Stimulated activated CD4-positive, alpha-beta T cell treated with anti-CD3 and anti-CD28 coated beads, Interleukin-4, amount 100 ng/mL, for 4 hours (primary cell): ENCODE measurements at places on chromosomes 12 and 14.

GRCh38 chr14:99554184-99554583, 49.8 kb downstream of the CCDC85C start:
- DNase-seq, result no peak

DNA sequence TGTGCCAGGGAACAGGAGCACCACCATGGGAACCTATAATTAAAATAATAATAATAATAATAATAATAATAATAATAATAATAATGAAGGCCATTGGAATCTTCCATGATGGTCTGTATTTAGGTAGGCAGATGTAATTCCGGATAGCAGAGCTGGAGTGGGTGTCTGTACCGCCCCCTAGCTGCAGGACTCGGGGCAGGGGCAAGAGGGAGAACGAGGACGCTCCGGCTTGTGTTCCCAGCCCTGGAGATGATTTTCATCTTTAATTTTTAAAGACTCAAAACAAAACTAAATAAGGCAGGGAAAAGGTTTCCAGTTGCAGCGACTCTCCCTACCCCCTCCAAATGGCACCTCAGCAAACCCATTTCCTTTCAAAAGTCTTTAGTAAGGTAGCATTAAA, 501.1 kb downstream of the VRK1 start:
- no peak for DNase-seq

DNA sequence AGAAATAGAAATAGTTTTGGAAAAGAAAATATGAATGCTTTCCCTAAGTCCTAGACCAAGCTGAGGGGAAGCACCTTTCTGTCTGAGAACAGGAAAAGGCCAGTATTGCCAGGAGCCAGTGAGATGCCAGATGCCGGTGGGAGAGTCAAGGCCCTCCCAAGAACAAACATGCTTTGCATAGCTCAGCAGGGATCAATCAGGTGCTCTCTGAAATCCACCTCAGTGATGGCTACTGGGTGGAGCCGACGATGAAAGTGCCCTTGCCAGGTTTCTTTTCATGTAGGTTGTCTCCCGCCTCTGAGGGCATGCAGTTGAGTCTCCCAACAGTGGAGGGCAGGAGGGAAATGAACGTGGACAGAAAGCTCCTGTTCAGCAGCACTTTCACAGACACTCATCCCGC, 28.3 kb downstream of the DEGS2 start:
- no peak for DNase-seq

GRCh38 chr12:5268424-5269210, 163.3 kb upstream of the NTF3 start:
- DNase-seq, result no peak

- no peak for DNase-seq
Observed at GRCh38 chr14:42862114-42862513, 1255.4 kb downstream of the LRFN5 start.

- no peak for DNase-seq
Observed at GRCh38 chr14:23922545-23922944, 31.0 kb upstream of the DHRS4 start.

DNA sequence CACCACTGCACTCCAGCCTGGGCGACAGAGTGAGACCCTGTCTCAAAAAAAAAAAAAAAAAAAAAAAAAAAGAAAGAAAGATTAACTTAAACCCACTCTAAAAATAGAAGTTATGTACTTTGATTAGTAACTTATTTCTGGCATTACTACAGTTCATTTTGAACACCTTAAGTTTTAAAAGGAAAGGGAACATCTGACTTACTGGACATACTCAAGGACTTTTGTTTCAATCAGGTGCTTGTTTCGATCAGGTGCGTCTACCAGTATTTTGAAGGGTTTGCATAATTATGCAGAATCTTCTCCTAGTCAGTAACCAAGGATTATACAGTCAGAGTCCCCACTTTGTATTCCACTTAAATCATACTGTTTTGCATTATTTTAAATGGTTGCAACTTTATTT, 105.6 kb downstream of the DERA start:
- no peak for DNase-seq

DNA sequence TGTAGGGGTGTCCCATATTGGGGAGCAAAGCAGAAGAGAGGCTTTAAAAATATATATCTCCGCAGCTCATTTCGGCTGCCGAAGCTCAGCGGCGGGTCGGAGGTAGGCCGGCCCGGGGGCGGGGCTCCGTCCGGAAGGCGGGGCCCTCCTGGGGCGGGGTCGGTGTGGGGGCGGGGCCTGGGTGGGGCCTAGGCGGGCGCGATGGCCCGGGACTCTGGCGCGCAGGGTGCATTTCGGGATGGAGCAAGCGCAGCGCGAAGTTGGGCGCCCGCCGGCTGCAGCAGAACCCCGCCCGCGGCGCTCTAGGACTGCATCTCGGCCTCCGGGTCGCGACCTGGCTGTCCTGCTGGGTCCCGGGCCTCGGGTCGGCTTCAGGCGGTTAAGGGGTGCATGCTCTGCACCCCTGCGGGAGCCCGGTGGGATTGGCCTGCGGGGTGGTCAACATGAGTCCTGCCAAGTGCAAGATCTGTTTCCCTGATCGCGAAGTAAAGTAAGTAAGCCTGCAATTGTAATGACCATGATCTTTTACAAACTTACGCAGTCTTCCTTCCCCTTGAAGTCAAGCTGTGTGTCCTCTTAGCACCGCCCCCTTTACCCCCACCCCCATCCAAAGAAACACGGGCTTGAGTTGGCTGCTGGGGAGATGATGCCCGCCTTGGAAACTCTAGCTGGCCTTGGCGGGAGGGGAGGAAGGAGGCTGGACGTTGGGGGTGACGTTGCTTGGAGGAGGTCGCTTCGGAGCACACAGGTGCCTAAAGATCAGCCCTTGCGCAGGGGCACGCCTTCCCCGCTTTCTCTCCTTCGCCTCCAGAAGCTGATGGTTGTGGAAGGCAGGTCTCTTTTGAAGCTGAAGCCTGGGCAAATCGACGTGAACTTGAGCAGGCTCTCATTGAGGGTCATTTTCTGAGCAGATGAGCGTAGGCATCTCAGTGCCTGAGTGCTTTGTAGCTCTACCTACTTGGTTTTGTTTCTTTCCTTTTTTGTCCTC, 38.4 kb downstream of the ACACB start:
- peak; percentile 81 for DNase-seq

DNA sequence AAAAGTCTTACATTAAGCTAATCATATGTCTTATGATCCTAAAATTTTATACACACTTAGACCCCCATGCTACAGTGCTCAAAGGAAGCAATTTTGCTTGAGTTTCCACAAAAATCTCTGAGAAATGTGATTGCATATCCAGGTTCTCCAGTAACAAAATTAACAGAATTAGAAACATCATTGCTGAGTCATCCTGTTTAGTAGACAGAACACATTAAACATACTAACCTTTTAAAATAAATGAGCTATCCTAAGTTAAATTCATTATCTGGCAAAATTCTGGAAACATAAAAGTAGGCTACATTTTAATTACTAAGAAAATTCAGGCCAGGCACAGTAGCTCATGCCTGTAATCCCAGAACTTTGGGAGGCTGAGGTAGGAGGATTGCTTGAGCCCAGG, 94.7 kb downstream of the DENND5B start:
- DNase-seq, result no peak

DNA sequence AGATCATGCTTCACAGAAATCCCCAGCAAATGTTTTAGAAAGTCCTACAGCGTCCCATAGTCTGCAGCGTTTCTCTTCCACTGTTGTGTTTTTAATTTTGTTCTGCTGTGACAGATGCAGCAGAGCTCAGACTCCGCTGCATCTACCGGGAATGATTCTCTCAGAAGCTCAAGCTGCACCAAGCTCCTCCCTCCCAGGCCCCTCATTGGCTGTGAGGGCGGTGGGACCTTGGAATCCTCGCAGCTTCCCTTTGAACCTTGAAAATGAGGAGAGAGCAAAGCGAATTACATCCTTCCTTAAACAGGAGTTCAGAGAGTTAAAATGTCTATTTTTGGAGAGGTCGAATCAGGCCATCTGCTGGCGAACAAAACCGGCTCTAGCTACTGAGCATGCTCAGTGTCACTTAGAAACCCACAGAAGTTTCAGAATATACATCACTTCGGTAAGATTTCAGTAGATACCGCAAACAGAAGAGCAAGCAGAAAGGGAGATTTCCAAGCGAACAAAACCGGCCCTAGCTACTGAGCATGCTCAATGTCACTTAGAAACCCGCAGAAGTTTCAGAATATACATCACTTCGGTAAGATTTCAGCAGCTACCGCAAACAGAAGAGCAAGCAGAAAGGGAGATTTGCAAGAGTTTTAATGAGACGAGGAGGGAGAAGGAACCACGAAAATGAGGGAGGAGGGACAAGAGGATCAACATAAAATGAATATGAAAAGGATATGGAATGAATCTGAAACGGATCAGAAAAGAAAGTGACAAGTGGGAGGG, at the start of gene ABCD2:
ABCD2 (minus strand) TSS at position 144 of the 774 bp plus-strand sequence. CDS start 188 bp downstream, outside the sequence.
- peak; percentile 40 for DNase-seq

GRCh38 chr12:76504606-76505005, 55.0 kb downstream of the OSBPL8 start:
- no peak for DNase-seq

GRCh38 chr14:91424813-91425530, 7.4 kb upstream of the CCDC88C start:
- DNase-seq, result no peak

GRCh38 chr12:55806982-55807381, 10.5 kb downstream of the SARNP start:
- DNase-seq, result no peak

DNA sequence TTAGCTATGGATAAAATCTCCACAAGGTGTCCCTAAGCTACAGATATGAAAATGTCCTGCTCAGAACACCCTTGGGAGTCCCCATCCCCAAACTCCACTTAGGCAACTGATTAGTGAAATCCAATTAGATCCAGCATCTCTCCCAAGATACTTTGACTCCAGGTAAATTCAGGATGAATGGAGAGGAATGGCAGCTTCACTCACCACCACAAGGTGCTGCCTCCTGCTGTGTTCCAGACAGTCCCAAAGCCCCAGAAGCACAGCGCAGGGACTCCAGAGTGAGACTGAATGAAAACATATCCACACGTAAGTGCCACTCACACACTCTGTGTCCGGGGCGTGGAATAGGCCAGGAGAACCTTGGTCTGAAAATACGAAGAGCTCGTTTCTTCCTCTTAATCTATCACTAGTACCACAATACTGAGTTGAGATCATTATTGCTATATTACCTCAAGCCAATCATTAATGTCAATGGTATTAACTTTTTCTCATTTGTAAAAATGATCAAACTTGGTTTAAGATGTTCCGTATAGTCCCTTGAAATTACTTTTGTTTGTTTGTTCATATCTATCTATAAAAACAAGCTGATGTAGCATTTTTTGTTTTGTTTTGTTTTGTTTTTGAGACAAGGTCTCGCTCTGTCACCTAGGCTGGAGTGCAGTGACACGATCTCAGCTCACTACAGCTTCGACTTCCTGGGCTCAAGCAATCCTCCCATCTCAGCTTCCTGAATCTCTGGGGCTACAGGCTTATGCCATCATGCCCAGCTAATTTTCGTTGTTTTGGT, 70.0 kb upstream of the BICD1 start:
- DNase-seq, result no peak

DNA sequence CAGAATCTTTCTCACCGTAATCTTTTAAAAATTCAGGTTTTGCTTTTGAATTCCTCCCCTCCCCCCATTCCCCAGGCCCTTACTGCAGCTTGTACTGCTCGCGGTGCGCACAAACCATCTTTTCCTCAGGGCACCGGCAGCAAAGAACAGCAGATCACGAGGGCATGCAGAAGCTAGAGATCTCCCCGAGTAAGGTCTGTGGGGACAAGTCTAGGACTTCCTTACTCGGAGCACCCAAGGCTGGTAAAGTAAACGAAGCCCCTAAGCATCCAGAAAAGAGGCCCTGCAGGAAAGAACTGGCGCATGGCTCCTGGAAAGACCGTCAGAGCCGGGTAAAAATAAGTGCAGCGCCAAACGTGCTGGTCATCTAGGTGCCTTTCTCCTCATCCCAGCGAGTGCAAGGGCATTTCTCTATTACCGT, 727 bp downstream of the LDHB start:
- peak; percentile 39 for DNase-seq

- DNase-seq, result no peak
Observed at GRCh38 chr12:38477340-38478090, 160.9 kb downstream of the ALG10B start.

GRCh38 chr14:21647380-21647779, 6.3 kb upstream of the OR4E2 start:
- no peak for DNase-seq

DNA sequence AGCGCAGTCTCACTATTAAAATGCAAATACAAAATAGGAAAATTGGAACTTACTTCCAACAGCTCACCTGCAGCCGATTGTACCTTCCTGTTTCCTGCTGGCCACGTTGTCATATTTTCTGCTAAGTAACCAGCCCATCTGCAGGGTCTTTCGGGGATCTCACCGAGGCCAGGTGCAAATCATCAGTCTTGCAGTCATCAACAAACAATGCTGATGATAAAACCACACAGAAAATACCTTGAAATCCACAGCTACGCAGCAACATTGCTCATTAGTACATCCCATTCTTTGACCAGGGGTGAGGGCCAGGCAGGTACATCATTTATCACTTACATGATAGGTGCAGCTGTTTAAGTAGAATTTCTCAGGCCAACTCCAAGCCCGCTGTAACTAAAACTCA, 406.9 kb downstream of the TMEM121 start:
- DNase-seq, result no peak

GRCh38 chr12:124569375-124570148, 2.1 kb upstream of the NCOR2 start:
- DNase-seq, result no peak

DNA sequence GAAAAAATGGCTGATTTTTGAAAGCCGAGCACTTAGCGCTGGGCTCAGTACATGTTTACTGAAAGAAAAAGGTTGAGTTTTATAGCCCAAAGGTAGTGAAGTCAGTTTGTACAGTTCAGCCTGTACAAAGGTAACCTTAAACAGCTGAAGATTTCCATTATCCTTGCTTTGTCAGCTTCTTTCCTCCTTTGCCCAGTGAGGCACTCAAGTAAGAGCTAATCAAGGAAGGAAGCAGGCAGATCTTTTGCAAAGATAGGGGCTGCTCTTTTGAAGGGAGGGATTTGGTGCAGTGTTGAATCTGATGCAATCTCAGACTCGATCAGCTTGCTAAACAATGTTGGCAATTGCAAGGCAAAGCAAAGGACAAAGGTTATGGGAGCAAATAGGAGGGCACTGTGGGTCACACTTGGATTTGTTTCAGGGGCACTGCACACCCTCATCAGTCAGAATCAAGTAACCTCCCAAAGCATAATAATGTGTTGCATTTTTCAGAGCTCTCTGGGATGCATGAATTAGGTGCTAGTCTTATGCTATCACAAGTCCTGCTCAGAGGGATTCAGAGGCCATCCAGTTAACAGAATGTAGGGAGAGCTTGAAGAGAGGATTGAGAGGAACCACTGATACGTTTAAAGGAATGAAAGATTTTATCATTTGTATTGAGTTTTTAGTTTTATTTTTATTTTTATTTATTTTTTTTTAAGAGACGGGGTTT, 44.4 kb downstream of the ANO6 start:
- DNase-seq, result no peak

DNA sequence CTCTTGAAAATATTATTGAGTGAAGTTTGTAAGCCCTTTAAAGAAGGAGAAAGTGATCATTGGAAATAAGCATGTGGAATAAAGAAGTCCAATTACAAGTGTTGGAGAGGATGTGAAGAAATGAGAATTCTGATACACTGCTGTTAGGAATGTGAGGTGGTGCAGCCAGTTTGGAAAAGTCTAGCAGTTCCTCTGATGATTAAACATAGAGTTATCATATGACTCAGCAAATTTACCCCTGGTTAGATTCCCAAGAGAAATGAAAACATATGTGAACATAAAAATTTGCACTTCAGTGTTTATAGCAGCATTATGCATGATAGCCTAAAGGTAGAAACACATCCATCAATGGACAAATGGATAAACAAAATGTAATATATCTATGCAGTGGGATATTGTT, 319.9 kb downstream of the AEBP2 start:
- DNase-seq, result no peak
